ENCODE measurements at places on chromosomes 5 and 9.

DNA sequence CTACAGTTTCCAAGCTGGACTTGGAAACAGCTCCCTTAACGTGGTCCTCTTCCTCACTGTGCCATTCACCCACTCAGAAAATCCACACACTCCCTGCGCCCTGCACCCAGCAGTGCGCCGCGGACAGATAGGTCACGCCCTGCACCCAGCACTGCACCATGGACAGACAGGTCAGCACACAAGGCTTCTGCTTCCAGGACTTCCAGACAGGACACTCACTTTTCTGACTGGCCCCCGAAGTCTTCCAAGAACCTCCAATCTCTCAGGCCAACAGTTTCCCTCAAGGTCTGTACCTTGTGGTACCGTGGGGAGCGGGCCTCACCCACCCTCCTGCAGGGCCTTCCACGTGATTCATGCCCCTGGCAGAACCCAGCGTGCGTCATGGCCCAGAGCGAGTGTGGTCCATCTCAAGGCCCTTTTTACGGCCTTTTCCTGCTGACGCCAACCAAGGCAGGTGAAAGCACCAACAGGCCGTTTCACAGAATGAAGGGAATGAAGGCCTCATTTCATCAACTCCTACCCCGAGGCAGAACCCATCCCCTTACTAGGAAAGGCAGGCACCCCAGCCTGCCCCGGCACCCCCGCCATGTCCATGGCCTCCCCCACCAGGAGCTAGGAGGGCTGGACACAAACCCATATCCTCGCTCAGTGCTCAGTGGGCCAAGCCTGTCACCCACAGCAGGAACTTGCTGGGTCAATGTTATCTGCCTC, 17.3 kb downstream of the VAV2 start:
- no peak for DNase-seq

DNA sequence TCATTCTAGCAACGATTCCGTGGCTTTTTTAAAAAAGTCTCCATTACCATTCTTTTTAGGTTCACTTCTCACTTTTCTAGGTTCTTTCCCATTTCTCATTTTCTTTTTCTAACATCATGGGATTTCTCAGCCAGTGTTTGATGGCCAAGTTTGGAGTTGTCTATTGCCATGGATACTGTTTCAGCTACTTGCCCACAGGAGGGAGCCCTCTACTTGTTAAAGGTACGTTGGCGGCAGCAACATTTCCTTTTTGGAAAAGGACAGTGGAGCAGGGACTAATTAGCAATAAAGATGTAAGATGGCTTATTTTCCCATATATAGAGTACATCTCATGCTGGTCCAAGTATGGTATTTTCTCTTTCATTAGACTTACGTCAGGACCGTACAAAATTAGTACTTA, 2257.5 kb upstream of the C9orf72 start:
- DNase-seq: peak; percentile 61

- DNase-seq: no peak
These were observed 2.6 kb downstream of the IL5 start for GRCh38 chr5:132540764-132541163.

- DNase-seq: peak; percentile 58
These were observed 267.6 kb downstream of the SPOCK1 start for GRCh38 chr5:137231540-137231939.

- no peak for DNase-seq
These were observed 232.4 kb downstream of the ESM1 start for GRCh38 chr5:54753034-54753433.

- no peak for DNase-seq
These were observed 24.6 kb downstream of the KDM4C start for GRCh38 chr9:6782345-6782744.

DNA sequence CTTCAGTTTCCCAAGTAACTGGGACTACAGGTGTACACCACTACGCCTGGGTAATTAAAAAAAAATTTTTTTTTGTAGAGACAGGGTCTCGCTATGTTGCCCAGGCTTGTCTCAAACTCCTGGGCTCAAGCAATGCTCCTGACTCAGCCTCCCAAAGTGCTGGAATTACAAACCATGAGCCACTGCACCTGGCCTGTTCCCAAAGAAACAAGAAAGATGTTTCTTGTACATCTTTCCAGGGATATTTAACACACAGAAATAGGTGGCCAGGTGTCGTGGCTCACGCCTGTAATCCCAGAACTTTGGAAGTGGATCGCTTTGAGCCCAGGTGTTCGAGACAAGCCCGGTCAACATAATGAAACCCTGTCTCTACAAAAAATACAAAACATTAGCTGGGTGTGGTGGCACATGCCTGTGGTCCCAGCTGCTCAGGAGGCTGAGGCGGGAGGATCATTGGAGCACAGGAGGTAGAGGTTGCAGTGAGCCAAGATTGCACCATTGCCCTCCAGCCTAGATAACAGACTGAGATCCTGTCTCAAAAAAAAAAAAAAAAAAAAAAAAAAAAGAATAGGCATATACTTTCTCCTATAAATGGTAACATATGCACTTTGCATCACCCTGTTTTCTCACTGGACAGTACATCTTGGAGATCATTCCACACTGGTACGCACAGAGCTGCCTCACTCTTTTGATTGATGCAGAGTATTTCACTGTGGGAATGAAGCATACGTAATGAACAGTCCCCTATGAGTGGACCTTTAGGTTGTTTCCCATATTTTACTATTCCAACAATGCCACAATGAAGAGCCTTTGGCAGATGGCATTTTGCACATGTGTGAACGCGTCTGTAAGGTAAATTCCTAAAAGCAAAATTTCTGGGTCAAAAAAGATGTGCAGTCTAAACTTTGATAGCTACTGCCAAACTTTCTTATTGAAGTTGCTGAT, 2.0 kb upstream of the GRHPR start:
- DNase-seq: no peak

DNA sequence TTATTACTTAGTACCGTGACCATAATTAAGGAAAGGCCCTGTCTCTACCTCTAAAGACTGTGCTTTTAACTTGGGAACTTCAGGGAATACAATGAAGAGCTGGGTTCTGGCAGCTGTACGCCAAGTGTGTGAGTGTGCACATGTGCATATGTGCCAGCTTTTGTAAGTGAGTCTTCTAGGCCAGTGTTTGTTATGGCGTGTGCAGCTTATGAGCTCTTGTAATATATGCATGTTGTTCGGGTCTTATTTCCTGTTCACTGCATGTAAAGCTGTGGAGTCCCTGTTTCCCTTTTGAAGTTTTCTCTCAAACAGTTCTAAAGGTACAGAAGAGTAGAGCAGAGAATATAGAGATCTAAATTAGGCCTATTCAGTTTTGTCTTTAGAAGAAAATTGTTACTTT, 30.5 kb downstream of the TGFBR1 start:
- DNase-seq: no peak

GRCh38 chr5:79490323-79490936, 23.5 kb downstream of the HOMER1 start:
- DNase-seq: no peak

GRCh38 chr9:135612437-135612836, 26.9 kb downstream of the GLT6D1 start:
- no peak for DNase-seq
